Cardiac septum (tissue), 1 donor: ENCODE measurements at places on chromosomes 7 and 10.

- DNase-seq = no peak
Measured at GRCh38 chr7:20896996-20897395, 110.3 kb upstream of the SP8 start.

DNA sequence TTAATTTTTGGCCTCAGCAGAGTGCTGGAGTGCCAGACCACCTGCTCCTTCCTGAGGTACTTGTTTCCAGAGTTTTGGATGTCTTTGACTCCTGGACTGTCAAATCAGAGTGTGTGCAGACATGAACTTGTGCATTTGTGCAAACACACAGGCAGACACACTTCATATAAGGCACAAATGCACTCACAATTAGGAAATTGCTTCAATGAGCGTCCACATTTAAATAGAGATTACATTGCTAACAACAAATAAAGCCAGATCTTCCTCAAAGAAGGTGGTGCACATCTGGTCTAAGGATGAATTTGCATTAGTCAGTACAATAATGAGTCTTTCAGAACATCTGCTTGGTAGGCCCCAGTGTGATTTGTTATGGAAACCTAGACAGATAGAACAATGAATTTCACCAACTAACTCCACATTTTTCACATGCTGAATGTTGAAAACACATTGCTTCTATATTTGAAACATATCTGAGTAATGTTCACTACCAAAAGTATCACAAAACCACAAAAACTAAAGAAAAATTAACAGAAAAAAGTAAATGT lies 266.7 kb upstream of the INHBA start:
- no peak for DNase-seq

GRCh38 chr7:55194522-55194921 lies 170.6 kb upstream of the LANCL2 start:
- no peak for DNase-seq

DNA sequence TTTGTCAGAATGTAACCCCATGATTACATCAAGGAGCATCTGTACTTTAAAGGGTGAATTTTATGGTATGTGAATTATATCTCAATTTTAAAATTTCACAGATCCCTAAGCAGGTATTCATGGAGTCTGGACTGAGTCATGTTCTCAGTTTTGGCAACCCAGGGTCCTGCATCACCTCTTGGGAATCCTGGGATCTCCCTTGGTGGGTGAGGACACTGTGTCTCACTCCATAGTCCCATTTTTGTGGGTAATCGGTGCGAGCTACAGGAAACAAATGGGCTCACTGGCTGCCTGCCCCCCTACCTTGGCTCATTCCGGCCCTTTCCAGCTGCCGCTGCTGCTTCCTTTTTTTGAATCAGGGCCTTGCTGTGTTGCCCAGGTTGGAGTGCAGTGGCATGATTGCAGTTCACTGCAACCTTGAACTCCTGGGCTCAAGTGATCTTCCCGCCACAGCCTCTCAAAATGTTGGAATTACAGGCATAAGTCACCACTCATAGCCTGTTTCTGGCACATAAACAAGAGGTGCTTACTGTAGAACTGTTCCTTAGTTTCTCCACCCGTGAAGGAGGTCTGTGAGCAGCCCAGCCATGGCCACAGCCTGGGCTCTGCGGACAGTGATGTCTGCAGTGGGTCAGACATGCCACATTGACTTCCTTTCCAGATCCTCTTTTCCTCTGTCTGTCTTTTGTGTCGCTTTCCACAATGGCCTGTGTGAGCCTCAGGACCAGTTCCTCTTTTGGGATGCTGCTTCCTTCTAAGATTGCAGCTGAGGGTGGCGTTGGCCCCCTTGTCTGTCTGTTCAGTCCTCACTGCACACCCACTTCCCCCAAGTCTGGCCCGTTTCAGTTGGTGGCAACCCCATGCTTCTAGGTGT lies 14.5 kb downstream of the PALD1 start:
- DNase-seq = no peak

- no peak for DNase-seq
Measured at GRCh38 chr10:103759100-103759781, 96.1 kb downstream of the SH3PXD2A start.

DNA sequence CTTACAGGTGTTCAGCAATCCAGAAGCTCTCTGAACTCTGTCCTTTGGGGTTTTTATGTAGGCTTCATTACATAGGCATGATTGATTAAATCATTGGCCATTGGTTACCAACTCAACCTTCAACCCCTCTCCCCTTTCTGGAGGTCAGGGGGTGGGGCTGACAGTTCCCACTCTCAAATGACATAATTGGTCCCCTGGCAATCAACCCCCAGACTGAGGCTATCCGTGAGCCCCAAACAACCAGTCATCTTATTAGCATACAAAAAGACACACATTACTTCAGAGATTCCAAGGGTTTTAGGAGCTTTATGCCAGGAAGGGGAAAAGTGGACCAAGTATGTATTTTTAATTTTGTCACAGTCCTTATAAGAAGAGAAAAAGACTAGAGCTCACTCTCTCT lies 92.1 kb downstream of the ZNF467 start:
- no peak for DNase-seq

- DNase-seq = no peak
Measured at GRCh38 chr7:116588225-116588624, 63.4 kb downstream of the CAV1 start.

GRCh38 chr10:33419311-33419710 lies 84.8 kb upstream of the NRP1 start:
- DNase-seq = no peak

- no peak for DNase-seq
Measured at GRCh38 chr10:76982671-76983070, 654.9 kb downstream of the KCNMA1 start.

- DNase-seq = no peak
Measured at GRCh38 chr7:92255308-92255707, 9.5 kb downstream of the ANKIB1 start.

DNA sequence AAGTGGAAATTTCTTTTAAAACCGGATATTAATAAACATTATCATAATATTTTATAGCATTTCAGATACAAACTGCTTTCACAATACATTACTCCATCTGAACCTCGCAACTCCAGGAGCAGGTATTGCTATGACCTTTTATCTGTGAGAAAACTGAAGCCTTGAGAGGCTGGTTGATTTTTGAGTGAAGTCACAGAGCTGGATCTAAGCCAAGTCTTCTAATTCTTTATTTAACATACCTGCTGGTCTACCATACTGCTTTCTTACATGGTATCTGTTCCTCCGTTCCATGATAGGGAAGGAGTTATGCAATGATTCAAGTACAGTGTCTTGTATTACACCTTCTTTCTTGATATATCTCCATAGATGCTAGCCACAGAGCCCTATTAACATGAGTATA lies 37.4 kb upstream of the ITGB8 start:
- DNase-seq = no peak

DNA sequence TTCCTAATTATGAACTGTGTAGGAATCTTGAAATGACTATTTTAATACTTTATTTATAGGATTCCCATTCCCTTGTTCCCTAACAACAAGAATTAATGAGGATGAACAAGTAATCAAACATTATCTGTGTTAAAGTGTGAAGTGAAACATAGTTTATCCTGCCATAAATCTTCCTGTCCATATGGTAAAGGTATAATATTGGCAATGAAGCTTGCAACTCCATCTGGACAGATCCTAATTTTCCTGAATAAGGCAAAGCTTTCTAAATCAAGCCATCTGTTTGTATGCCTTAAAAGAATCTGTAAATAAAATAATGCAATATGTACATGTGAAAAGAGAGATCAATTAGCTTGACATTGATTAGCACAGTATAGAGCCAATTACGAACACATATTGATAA lies 529.0 kb downstream of the ANKRD7 start:
- no peak for DNase-seq
